PC-9 (cell line): ENCODE measurements at places on chromosomes 11 and 22.

- DNase-seq = peak; percentile 70
These were observed 107.4 kb downstream of the ZBTB16 start for GRCh38 chr11:114166897-114167323.

DNA sequence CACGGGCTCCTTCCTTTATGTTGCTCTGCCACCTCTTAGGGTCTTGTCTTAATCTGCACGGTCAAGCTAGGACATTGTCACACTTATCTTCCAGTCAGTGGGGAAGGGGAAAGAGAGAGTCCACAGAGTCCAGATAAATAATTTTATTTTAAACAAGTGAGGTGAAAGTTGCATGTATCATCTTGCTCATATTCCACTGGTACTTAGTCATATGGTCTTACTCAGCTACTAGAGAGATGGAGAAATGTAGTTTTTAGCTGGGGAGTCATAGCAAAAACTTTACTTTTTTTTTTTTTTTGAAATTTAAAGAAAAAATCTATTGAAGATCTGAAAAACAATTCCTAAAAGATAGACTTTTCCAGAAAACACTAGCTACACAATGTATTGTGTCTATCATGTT is 29.0 kb downstream of the PDE3B start:
- DNase-seq = no peak

GRCh38 chr22:37747080-37747714 is 50.3 kb downstream of the TRIOBP start:
- peak; percentile 75 for DNase-seq

DNA sequence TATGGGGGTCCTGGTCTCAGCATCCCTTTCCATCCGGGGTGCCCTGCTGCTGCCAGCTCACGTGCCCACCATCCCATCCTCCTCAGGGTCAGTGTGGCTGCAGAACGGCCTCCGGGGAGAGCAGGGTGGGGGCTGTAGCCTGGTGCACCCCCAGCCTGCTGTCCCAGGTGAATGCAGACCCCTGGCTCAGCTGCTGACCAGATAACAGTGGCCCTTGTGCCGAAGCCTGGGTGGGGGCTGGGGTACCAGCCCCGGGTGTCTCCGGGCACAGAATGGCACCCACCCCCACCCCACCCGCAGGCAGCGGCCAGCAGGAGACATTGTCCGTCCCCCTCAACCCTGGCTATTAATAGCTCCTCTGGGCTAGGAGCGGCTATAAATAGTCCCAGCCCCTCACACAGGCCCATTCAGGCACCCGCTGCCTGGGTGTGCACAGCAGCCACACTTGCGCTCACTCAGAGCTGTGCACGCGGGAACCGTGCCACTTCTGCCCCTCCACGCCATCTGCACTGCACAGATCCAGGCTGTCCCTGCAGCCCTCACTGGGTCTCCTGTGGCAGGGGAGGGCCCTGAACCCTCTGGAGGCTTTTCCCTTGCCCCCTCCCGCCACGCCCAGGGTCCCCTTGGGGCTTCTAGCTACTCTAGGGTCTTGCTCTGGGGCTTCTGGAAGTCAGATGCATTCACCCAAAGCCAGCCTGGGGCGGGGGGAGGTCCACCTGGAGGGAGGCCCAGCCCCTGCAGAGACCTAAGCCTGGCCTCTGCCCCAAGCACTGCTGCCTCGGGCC is 18.7 kb downstream of the CRELD2 start:
- no peak for DNase-seq

DNA sequence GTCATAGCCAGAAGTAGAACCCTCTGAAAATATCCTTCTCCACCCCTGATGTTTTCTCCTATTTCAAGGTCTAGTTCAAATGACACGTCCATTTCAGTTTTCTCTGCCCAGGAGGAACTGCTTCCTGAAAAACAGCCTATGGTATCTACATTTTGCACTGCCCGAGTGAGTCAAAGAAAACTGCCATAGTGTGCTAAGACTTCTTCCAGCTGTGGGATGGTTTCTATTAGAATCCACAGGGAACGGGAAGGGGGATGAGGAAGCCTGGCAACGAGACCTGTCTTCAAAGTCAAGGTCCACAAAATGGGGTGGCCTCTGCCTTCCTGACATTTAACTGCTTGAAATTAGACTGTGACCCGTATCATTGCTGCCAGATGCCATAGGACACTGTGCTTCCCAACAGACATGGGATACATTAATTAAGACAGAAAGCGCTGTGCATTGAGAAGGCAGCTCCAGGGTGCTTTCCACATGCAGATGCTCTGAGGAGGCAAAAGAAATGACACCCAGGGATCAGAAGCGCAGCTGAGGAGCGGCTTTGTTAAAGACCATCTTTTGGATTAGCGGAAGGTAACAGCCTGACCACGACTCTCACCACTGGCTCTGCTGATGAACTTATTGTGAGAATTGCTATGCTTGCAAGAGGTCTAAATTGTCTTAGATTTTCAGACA is 39.4 kb upstream of the NUP50 start:
- DNase-seq = no peak

DNA sequence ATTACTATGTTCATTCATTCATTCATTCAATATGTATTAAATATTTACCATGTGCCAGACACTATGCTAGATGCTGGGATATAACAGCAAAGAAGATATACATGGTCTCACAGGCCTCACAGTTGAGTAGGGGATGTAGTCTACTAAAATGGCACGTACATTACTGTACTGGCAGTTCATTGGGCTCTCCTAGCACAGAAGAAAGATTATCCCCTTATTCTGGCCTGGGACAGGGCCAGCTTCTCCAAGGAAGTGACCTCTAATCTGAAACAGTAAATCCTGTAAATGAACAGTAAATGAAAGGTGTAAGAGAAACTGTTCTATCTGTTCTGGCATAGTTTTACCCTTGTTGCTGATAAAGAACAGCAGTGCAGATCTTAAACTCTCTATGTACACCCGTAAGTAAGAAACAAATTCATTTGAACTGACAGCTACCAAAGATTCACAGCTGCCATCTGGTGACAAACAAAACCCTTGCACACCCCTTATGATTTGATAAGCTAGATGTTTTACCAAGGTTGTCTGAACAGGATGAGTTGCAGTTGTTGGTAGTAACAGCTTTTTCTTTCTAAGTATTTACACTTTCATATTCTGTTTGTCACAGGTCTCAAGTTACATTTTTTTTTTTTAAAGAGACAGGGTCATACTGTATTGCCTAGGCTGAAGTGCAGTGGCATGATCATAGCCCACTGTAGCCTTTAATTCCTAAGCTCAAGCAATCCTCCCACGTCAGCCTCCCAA is 263.1 kb downstream of the TMEM135 start:
- no peak for DNase-seq

GRCh38 chr11:130653838-130654636 is 205.6 kb downstream of the ADAMTS15 start:
- peak; percentile 59 for DNase-seq

DNA sequence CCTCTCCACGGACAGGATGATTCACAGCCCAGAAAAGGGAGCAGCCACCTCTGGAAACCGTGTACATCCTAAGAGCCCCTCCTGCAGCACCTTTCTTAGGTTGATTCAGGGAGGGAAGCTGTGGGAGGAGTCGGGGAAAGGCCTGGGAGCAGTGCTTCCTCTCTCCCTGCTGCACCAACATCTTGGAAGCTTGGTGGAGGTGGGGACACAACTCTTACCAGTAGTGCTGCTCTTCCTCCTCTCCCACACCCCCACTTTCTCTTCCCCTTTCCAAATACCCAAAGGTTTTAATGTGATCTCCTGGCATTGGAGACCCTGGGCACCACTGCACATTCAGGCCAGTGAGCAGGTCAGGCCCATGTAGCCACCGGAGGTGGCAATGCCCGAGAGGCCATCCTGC is 46.4 kb upstream of the HORMAD2 start:
- DNase-seq = no peak

- DNase-seq = peak; percentile 61
These were observed 98.8 kb downstream of the BCR start for GRCh38 chr22:23278883-23279675.

GRCh38 chr22:38267086-38267485 is 5.7 kb downstream of the TMEM184B start:
- DNase-seq = no peak

DNA sequence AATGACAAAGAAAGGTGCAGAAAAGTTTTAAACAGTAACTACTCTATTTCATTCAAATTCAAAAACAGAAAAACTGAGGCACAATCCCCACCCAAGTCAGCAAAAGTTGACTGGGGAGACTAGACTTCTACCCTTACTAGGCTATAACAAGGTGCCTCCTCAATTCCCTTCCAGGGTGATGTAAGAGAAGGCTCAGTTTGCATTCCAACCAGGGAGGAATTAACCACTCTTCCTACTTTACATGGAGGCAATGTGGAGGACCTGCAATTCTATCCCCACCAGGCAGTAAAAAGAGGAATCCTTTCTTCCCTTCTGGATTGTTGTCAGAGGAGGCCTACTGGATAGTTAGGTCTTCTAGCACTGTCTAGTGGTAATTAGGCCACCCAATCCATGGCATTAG is 26.1 kb downstream of the TYR start:
- DNase-seq = no peak

- no peak for DNase-seq
These were observed 6.9 kb upstream of the APOBEC3G start for GRCh38 chr22:39070186-39070585.

DNA sequence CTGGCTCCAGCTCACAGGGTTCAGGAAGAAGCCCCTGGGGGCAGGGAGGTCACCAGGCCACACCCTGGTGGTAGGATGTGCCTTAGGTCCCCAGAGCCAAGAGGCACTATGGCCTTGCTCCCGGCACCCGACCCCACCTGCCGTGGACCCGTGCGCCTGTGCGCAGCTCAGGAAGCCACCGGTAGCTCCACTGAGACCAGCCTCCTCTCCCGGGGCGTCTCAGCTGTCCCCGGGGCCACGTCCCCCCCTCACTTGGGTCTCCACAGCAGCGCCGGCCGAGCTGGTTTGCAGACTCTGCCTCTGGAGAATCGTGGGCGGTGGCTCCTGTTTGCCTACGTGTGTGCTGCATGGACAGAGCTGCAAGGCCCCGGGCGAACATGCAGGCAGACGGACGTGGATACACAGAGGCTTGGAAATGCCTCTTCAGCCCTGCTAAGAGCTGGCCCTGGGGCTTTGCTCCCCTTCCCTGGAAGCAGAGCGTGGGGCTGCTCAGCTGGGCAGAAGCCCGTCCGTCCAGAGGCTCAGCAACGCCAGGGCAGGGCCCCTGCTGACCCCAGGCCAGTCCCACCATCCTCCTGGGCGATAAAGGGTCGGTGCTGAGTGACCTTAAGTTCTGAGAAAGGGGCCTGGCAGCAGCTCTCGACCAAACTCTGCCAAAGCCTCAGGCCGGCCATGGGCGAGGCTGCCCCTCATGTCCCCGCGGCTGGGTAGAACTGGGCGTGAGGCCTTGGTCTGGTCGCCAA is 15.3 kb upstream of the MUC5B start:
- DNase-seq = no peak

DNA sequence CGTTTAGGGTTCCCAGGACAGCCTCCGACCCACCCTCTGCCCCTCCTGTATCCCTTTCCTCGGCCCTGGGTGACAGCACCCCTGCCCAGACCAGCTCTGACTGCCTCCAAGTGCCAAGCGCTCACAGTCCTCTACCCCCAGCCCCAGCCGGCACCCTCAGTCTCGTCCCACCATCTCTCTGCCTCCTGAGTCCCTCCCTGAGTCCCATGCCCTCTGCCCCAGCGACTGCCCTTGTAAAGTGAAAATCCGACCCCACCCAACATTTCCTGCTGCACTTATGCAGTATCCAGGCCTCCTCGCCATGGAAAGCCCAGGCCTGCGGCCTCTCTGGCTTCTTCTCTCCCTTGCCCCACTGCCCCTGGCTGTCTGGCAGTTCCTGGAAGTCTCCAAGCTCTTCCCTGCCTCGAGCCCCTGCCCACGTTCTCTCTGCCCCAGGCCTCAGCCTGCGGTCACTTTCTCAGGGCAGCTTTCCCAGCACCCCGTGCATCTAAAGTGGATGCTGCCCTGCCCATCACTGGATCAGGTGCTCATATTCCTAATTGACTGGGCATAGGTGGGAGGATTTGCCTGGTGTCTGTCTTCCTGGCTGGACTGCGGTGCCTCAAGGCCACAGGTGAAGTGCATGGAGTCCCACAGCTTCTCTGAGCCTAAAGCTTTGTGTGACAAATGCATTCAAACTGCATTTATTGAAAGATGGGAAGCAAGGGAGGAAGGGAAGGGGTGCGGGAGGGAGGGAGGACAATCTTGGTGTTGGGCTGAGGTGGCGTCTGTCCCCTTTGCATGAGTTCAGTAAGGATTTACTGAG is 17.7 kb upstream of the IL2RB start:
- DNase-seq = no peak

DNA sequence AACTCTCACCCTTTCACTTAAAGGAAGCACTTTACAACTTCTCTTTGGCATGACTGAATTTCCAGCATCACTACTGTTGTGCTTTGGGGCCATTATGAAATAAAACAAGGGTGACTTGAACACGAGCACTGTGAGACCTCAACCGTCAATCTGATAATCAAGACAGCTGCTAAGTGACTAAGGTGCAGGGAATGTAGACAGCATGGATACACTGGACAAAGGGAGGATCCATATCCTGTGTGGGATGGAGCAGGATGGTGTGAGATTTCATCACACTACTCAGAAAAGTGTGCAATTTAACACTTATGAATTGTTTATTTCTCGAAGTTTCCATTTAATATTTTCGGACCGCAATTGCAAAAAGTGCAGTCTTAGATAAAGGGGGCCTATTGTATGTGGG is 16.1 kb upstream of the EXPH5 start:
- no peak for DNase-seq

GRCh38 chr11:7606496-7606895 is 66.8 kb downstream of the CYB5R2 start:
- DNase-seq = no peak

DNA sequence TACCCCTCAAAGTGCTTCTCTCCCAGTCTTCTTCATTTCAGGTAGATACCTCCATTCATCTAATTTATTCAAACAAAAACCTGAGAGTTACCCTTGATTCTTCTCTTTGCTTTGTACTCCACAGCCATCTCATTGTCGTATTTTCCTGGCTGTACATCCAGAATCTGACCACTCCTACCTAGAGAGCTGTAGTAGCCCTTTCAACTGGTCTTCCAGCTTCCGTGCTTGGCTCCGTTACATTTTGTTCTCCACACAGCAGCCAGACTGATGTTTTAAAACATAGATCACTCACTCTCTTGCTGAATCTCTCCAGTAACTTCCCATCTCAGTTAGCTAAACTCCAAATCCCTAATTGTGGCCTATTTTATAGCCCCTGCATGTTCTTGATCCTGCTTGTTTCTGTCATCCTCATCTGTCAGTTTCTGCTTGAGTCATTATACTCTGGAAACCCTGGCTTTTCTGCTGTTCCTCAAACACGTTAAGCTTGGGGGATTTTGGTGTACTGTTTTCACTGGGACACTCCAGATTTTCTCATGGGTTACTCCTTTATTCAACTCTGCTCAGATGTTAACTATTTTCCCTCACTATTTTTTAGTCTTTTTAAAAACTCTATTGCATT is 7.4 kb downstream of the SPCS2 start:
- no peak for DNase-seq

DNA sequence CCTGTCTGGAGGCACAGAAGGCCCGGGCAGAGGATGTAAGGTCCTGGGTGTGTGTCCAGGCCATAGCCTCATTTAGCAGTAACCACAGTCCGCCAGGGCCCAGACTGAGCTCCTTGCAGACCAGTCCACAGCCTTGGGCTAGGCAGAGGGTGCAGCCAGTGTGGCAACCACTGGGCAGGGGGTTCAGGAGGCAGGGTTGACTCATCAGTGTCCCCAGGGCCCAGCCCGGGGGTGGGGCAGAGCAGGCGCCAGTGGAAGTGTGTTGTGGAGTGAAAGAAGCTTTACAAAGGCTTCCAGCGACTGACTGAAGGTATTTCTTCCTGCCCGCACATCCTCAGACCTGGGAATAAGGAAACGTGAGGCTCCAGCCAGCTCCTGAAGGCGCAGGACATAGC is 27.7 kb upstream of the WNT11 start:
- DNase-seq = peak; percentile 80
